ENCODE measurements at places on chromosomes 1 and 21.
A peak's percentile ranks its signal among the peaks of the same experiment; 100 is the strongest.

- no peak for DNase-seq
These were observed 20.6 kb upstream of the CRB1 start for GRCh38 chr1:197247465-197247864.

DNA sequence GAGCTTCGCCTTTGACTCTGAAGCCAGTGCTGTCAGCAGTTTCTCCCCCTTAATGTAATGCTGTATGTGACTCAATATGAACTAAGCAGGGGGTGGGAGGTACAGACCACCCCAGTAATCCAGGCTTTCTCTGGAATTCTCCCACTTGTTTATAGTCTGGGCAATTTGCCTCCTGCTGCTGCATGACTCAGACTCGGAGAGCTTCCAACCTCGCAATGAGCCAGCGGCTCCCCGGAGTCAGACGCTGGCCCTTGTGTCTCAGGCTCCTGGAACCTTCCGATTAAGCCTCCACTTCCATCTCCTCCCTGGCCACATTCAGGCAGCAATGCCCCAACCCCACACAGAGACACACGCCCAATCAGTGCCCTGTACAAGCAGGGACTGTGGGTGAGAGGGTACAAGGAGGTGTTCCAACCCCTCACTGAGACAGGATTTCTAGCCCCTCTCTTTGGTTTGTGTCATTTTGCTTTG lies 471.7 kb upstream of the VAMP3 start:
- DNase-seq: no peak

- DNase-seq: no peak
These were observed 518.9 kb downstream of the BRINP3 start for GRCh38 chr1:189958756-189959155.

DNA sequence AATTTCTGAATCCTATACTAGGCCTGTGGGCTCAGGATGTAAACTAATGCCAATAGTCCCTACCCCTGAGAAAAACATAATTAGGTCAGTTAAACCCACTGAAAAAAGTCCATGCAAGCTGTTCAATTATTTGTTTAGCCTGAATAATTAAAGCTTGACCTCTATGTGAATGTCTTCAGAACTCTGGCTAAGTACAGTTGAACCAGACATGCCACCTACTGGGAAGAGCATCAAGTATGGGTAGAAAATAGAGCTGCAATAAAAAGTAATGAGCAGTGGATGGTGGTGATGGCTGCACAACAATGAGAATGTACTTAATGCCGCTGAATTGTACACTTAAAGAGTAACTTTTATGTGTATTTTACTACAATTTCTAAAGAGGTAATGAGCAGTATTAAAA lies 23.6 kb upstream of the SLC19A2 start:
- no peak for DNase-seq

GRCh38 chr1:234955107-234955731 lies 173.4 kb downstream of the TOMM20 start:
- DNase-seq: no peak

DNA sequence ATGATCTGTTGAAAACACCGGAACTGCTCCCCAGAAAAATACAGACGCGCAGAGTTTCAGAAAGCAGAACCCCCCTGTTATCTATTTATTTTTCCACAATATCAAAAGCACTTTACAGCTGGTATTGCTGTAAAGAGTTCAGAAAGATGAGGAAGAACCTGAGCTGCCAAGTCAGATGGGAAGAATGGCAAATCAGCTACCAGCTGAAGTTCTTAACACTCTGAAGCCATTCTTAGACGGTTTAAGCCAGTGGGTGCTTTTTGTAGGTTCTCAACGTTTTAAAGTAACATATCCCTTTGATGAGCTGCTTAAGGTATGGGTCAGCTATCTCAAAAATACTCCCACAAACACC lies 714 bp upstream of the AKIRIN1 start:
- no peak for DNase-seq

- peak; percentile 71 for DNase-seq
These were observed 4.0 kb upstream of the PEX10 start for GRCh38 chr1:2416403-2416802.

- DNase-seq: no peak
These were observed 18.7 kb upstream of the RRP15 start for GRCh38 chr1:218266356-218266755.

DNA sequence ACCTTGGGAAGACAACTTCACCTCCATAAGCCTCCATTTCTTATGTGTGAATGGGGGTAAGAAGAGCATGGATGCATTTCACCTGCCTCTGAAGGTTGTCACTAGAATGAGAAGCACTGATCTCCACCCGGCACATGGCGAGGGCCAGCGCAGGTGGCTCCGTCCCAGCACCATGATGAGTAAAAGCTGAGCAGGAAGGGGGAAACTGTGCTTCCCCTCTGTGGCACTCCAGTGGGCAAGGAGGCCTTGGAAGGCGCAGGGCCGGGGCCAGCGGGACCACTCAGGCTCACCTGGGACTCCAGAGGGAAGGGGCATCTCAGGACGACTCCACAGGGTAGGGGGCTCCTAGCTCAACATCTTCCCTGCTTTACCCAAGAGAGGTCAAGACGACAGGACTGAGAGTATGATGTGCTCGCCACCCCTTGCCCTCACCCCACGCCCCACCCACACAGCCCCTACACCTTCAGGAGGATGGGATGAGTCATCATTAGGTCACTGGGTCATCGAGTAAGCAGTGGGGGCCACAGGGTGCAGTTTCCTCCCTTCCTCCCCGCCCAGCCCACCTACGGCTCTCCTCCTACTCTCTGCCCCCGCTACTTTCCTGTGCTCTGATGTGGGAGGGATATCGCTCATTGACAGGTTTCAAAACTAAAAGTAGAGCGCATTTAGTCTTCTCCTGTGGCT lies 112.1 kb downstream of the HIVEP3 start:
- DNase-seq: peak; percentile 66

GRCh38 chr1:9573723-9574122 lies 15.0 kb upstream of the TMEM201 start:
- DNase-seq: no peak

DNA sequence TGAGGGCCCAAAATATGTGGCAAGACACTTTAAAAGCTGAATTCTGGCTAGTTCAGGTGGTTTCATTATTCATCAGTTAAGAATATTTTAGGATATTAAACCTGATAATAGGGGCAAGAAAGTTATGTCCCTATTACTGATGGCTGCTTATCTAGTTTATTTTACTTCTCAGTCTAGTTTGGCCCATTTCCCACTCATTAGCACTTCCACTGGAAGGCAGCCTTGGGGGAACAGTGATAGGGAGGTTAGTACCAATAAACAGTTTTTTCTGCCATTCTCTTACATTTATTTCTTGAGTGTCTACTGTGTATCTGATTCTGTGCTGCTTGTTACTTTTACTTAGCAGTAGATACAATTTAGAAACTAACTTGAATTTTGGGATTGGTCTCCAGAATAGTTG lies 9.0 kb downstream of the PPP1R12B start:
- no peak for DNase-seq

GRCh38 chr21:30625449-30626165 lies 5.2 kb downstream of the KRTAP20-4 start:
- no peak for DNase-seq

DNA sequence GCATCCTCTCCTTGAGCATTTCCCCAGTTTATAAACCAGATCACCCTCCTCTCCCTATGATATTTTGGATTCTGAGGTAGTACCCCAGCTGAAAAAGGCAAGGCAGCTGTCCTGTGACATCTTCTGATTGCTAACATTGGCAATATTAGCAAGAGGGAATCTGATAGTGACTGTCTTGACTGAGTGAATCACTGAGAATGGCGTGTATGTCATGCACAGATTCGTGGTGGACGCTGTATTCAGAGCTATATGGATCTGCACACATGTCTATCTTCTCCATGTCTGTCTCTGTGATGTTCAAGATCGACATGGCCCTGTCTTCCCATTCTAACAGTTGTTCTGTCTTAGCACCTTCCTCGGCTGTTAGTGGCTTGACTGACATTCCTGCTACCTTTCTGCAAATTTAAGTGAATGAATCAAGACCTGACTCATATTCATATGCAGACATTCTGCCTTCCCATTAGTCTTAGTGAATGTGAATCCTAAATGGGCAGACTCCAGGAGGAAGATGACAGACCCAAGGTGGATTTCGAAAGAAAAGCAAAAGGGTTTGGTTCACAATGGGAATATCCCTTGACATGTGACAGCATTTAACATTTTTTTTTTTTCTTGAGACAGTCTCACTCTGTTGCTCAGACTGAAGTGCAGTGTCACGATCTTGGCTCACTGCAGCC lies 97.7 kb downstream of the PGBD5 start:
- no peak for DNase-seq

- DNase-seq: no peak
These were observed 39.2 kb downstream of the CAMK2N1 start for GRCh38 chr1:20446796-20447195.

DNA sequence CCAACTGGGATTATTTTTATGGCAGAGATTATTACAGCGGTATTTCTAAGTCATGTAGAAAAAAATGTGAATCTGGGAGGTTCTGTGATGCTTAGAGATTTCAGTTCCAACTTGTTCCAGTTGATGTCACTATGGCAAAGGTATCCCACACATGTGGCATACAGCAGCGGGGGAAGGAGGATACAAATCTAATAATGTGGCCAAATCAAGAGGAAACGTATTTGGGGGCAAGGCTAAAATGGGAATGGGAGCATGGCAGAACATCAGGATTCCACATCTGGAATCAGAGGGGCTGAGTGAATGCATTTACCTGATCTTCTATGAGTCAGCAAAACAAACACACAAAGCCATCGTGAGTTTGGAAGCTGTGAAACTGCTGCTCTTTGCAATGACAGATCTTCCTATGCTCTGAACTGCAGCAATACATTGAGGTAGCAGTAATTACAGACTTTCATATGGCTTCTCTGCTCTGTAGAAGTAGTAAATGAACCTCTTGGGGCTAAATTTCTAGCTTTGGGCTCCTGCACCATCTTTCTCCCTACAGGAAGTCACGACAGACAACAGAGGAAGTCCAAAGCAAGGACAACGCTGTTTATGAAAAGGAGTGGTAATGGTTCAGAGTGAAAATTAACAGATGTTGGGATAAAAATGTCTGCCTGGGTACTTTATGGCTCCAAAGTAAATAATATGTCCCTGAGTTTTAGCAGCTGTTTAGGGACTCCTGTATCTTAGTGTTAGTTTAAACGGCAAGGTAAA lies 55.5 kb downstream of the GABPA start:
- no peak for DNase-seq

GRCh38 chr1:224378855-224379631 lies 22.4 kb downstream of the CNIH4 start:
- DNase-seq: no peak

GRCh38 chr1:95353194-95353593 lies 119.2 kb downstream of the RWDD3 start:
- no peak for DNase-seq

- peak; percentile 24 for DNase-seq
These were observed 28.2 kb downstream of the VAV3 start for GRCh38 chr1:107936498-107937481.

DNA sequence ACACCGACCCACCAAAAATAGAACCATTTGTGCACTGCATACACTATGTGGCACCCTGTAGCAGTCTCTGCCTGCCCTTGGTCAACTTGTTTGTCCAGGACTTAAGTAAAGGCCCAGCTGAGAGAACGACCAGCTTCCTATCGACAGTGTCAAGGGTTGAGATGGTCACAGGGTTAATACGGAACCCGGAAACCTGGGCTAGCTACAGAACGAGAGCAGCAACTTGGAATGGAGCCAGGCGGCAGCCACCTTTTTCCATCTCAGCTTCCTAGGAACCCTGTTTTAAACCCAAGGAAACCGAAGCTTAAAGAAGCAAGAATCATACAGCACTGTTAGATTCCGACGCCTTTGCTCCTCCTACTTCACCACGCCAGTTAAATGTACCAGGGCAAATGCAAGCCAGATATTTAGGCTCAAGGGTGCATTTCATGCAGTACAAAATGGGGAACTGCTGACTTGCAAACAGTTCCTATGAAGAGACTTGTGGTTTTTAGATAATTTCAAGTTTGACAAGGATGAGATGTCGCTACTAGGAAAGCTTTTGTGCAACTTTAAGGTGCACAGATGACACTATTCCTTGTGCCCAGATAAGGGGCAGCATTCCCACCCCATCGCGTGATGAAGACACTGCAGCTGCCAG lies 35.5 kb downstream of the SLC66A1 start:
- no peak for DNase-seq

DNA sequence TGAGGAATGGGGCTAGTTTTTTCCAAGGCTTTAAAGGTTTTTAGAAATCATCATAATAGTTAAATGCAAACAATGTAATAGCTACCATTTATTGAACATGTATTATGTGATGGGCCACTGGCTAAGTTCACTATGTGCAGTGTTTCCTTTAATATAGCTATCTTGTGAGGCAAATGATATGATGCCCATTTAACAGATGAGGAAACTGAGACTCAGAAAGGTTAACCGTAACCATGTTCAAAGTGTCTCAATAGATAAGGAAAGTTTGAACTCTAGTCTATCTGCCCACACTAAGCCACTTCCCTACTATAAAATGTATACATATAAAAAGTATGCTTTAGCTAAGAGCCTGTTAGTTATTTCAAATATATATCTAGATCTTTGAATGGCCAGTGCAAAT lies 64.8 kb downstream of the GNG12 start:
- DNase-seq: no peak

DNA sequence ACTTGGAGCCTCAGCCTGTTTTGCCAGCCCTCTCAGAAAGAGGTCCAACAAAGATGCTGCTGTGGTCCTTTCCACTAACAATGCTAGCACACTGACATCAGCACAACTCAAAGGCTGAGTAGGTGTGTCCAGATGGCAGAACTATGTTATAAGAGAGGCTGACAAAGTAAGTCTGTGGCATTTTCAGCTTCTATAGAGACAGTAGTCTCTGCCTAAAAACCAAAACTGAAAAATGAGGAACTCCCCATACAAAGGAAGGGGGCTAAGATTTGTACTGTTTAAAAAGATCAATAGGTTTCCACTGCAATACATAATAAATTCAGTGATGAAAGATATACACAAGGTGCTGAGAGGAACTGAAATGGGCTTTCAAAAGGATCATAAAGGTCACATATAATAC lies 12.3 kb downstream of the ERO1B start:
- no peak for DNase-seq

DNA sequence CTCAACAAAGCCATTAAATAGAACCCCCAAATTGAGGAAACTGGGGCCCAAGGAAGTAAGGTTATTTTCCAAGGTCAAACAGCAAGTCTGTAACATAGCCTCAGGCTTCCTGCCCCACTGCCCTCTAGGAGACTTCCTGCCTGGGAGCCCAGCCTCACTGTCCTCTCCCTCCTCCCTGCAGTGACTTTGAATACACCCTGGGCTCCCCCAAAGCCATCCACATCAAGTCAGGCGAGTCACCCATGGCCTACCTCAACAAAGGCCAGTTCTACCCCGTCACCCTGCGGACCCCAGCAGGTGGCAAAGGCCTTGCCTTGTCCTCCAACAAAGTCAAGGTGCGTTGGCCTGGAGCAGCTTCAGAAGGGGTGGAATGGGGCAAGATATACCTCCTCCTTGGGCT lies 18.3 kb downstream of the GRHL3 start:
- DNase-seq: no peak
